Stimulated activated CD4-positive, alpha-beta T cell treated with anti-CD3 and anti-CD28 coated beads, Interleukin-15, amount 100 ng/mL, for 1 hour (primary cell): ENCODE measurements at places on chromosomes 3 and 15.

DNA sequence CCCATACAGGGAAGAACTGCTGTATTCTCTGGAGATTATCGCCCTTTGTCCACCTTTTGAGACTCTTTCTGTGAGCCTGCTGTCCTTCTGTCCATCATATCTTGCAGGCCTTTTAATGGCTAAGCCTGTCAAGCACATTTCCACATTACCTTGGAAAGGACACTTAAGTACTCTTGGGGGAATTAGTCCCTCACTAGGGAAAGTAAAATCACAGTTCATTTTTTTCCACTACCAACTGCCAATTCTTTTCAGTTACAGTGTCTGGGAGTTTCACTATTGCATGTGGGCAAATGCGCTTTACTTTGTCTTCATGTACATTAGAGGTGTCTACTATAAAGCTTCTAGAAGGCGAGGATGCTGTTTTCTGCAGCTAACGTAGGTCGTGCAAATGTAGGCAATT is 242.1 kb downstream of the NSUN3 start:
- no peak for DNase-seq

- DNase-seq: no peak
Measured at GRCh38 chr3:14577897-14578296, 37.8 kb upstream of the GRIP2 start.

- DNase-seq: no peak
Measured at GRCh38 chr15:99095626-99096025, 9.3 kb upstream of the SYNM start.

DNA sequence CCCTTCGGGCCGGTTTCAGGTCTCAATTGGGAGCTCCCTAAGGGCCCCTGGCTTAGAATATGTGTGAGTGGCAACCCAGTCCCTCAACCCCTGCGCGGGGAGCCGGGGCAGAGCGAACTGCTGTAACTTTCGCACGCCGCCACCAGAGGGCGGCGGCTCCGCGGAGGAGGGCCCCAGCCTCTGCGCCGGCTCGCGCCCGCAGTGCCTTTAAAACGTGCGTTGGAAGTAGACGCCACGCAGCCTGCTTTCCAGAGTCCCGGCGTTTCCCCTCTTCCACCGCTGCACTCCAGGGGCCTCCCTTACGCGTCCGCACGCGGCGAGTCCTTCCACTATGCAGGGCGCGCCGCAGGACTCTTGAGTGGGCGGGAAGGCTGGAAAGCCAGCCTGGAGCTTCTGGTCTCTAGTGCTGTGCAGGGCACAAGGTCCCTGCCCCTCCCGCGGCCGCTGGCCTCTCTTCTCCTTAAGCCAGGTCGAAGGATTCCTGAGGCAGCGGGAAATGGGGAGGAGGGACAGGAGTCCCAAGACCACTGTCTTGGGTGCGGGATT is 23.7 kb upstream of the RNU6-1 start:
- peak; percentile 41 for DNase-seq

GRCh38 chr3:113105966-113106660 is 105.2 kb upstream of the BOC start:
- DNase-seq: no peak

- DNase-seq: no peak
Measured at GRCh38 chr15:77081971-77082370, 11.1 kb upstream of the TSPAN3 start.

DNA sequence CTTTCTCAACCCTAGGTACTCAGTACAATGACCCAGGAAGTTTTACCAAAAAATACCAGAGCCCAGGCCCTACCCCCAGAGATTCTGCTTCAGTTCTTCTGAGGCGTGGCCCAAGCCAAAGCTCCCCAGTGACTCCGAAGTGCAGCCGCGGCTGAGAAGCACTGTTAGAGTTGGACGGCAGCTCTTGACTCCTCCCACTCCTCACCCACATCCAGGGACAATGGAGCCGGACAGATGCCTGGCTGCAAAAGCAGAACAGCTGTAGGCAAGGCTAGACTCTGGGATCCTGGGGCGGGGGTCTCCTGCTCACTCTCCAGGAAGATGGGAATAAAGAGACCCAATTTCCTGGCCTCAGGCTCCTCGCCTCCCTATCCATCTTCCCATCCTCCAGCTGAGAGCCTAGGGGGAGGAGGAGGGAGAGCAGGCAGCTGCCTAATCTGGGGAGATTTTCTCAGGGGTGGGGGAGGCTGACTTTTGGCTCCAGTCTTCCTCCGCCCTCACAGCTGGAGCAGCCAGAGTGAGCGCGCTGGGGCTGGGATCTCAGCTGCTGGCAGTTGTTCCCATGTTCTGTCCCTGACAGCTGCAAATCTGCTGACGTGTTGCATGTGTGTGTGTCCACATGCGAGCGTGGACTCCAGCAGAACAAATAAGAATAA is 223.8 kb downstream of the OPA1 start:
- DNase-seq: no peak

GRCh38 chr3:127764841-127765362 is 57.4 kb downstream of the MGLL start:
- DNase-seq: no peak

GRCh38 chr3:30625541-30626438 is 19.4 kb downstream of the TGFBR2 start:
- no peak for DNase-seq

- no peak for DNase-seq
Measured at GRCh38 chr3:32897001-32897601, 54.3 kb upstream of the CCR4 start.

GRCh38 chr3:125398952-125399351 is 23.8 kb upstream of the ZNF148 start:
- no peak for DNase-seq

GRCh38 chr3:131361464-131362421 is 19.8 kb upstream of the NUDT16 start:
- DNase-seq: no peak

- no peak for DNase-seq
Measured at GRCh38 chr15:71280206-71280605, 164.9 kb downstream of the THSD4 start.

DNA sequence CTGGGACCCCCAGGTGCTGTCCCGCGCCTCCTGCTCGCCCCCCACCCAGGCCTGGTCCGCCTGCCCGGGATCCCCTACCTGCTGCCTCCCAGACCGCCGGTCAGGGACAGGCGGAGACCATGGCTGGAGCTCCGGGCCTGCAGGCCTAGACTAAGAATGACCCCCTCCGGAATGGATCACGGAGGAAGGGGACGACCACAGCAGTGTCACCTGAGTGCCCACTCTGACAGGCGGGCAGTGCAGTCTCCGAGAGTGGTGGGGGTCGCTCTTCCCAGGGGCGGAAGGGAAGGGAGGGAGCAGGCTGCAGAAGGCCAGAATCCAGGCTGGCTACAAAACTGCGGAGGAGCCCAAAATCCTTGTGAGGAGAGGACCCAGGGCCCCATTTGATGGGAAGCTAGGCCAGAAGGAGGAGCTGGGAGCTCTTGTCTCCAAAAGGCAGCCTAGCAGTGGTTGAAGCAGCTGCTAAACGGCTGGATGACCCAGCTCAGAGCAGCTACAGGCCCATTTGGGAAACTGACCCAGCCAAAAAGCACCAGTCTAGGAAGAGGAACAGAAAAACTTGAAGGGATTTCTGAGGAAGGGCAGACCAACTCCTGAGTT is 908 bp upstream of the RAB43 start:
- DNase-seq: no peak

DNA sequence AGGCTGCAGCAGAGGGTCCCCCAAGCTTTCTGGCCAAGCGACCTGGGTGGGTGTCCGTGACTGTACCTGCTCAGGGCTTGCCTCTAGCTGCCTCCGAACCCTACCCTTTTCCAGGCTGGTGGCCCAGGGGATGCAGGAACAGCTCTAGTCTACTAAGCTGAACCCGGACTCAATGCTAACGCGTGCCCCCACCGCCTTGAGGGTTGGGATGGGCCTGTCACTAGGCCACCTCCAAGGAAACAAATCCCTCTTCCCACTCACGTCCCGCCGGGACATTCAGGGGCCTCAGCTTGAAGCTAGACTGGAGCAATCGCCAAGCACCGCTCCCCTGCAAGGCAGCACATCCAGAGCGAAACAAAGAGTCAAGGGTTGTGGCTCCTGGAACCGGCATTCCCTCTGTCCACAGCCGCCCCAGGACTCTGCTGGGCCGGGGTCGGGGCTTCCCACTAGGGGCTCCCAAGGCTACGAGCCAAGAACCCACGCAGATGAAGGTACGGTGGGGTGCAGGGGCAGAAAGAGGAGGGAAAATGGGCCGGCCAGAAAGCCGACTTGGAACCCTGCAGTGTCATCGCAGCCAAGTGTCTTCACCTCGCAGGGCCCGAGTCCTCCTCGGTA is 2.9 kb downstream of the FBXL22 start:
- DNase-seq: peak; percentile 18

GRCh38 chr3:62371720-62372591 is 1.4 kb downstream of the FEZF2 start:
- DNase-seq: no peak

DNA sequence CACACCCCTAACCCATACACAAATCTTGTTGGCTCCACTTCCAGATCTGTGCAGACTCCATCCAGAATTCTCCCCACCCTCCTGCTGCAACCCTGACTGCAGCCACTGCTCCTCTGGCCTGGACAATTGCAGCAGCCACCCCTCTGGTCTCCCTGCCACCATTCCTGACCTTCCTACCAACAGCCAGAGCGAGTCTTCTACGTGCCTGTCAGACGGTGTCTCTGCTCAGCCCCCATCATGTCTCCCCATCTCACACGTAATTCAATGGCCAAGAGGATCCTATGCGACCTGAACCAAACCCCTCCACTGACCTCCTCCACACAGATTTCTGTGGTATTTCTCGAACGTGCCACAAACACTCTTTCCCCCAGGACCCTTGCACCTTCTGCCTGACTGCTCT is 103.3 kb downstream of the TPRA1 start:
- no peak for DNase-seq

DNA sequence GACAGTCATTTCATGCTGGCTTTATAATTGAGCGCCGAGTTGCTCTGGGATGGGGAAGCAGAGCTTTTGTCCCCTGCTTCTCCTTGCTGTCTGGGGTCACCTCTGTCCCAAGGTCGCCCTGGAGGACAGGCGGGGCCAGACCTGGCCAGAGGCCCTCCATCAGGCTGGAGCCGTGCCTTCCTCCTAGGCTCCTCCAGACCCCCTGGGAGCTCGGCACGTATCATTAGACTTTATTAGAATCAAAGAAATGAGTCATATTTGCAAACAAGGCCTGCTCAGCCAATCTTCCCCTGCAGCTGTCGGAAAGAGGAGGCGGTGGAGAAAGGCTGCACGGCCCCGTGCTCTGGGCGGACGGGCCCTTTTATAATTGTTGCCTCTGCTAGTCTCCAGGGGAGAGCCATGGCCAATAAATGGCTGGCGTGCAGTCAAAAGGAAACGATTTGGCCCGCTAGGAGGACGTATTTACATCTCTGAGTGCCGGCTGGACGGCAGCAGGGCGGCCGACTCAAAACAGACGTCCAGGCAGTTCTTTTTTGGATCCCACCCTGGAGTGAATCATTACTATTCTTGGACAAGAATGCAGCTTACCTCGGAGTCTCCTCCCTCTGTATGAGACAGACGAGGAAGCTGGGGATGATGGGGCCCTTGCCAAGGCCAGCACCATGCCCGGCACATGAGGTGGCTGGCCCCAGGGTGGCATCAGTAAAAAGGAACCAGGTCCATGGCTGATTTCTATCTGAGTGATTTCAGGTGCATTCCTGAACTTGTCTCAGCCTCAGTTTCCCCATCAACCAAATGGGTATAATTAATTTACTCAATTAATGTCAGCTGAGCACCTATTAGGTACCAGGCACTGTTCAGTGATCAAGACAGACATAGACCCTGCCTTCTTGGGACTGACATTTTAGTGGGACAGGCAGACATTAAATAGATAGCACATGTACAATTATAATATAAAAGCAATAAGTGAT is 50.6 kb downstream of the SLC6A6 start:
- DNase-seq: no peak

GRCh38 chr3:194123726-194124125 is 12.2 kb upstream of the HES1 start:
- no peak for DNase-seq

DNA sequence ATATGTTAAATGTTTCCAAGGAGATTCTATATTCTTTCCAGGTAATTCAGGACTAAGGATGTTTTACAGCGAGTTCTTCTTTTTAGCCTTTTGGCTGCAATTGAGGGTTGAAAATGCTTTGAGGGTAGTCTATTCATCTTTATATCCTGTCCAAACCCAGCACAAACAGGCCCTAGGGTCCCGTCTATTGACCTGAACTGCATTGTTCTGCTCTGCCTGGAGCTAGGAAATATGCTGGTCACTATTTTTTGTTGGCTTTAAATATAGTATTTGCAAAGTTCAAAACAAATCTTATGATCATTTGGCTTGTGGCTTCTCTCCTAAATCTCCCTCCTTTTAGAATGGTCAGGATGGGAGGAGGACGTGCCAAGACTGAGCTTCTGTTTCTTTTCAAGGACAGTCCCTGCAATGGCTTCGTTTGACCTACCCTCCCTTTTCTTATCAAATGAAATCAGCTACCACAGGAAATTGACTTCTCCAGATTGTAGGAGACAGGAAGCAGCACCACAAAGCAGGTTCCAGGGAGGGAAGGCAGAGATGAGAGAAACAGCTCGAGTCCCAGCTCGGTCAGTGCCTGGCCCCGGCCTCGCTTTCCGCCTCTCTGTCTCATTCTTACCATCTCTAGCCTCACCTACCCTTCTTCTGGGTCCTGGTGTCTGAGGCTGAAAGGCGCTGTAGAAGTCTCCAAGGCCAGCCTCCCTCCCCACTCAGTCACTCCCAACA is 27.6 kb upstream of the NRROS start:
- DNase-seq: no peak

DNA sequence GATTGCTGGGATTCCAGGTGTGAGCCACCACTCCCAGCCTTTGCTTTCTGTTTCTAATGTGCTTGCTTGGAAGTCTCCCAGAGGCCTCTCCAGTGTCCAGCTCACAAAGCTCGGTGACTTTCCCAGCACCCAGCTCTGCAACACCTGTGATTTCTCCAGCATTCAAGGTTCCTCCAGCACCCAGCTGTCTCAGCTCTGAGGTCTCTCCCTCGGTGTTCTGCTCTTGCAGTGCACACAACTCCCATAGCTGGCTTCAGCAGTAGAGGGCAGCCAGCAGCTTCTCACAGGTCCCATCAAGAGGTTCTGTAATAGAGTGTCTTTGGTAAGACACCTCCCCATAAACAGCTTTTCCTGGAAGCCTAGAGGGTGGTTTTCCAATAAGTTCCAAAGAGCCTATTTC is 75.1 kb downstream of the GRM7 start:
- no peak for DNase-seq

- DNase-seq: no peak
Measured at GRCh38 chr3:126607214-126607908, 47.6 kb downstream of the TXNRD3 start.

- DNase-seq: no peak
Measured at GRCh38 chr3:169541528-169541927, 122.0 kb downstream of the MECOM start.

DNA sequence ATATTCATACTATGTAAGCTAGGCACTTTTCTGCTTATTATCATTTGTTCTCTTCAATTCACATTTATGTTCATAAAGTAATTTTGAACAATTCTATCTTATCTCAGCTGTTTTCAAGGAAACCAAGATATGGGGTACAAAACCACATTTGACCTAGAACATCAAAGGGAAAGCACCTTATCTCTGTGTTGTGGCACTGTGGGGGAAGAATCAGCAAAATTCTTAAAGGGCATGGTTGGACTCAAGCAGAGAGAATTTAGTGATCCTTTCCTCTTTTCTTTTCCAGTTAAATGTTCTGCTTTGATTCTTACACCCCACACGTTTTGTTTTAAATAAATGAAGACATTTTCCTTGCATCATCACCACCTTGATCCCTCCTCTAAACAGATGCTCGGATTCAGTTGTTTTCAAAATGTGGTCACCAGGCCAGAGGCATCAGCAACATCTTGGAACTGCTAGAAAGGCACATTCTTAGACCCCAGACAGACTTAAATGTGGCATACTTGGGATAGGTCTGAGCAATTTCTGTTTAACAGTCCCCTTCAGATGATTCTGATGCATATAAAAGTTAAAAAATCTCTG is 128.4 kb upstream of the TP63 start:
- no peak for DNase-seq

- DNase-seq: no peak
Measured at GRCh38 chr3:149771652-149772271, 19.5 kb upstream of the COMMD2 start.
